A673 (cell line): ENCODE measurements at places on chromosomes 16 and 17.

DNA sequence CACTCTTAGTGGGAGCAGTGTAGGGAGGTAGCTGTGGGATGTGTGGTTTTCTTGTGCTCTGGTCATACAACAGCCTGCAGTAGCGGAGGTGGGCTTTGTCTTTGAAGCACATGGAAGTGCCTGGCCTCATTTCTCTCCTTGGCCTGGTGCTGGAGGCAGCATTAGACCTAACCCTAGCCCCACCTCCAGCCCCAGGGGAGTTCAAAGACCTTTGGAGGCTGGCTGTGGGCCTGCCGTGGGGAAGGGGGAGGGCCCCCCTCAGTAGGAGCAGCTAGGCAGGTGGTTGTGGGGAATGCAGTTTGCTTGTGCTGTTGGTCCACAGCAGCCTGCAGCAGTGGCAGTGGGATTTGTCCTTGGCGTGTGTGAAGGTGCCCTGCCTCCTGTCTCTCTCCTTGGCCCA lies 91.7 kb downstream of the BCAS3 start:
- no peak for DNase-seq

DNA sequence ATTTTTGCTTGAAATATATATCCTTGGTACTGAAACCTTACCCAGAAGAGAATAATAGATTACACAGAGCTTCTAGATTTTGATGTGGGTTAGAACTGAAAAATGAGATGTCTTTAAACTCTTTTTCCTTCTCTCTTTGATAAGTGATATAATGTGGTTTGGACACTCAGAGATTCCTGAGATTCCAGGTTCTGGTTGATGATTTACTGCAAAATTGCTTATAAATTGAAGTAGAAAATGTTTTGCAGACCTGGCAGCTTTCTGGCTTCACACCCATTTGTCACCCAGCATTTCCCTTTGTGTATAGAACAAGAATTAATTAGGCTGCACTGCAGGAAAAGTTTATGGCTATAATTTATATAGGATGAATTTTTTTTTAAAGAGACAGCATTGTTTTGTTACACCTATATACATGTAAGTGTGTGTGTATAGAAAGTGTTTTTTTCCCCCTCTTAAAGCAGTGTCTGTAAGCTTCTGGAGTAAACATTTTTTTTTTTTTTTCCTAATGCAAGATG lies 23.5 kb downstream of the AATF start:
- peak; percentile 3 for DNase-seq

GRCh38 chr16:67296420-67296819 lies 17.1 kb downstream of the PLEKHG4 start:
- DNase-seq = no peak

GRCh38 chr16:74726716-74727115 lies 26.1 kb upstream of the MLKL start:
- DNase-seq = peak; percentile 39

DNA sequence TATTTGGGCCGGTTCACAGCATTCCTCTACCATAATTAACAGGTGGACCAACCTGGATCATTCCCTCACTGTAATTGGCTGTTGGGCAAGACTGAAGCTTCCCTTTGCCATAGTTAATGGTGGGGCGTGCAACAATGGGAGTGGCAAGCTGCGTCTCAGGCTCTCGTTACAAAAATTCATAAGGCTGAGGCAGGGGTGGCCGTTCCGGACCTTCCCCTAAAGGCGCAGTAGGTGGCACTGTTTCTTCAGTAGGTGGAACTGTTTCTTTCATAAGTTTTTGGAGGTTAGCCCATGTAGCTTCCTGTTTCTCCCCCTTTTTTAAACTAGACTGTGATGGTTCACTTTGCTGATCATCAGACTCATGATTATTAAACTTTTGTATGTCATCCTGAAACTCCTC lies 17.0 kb upstream of the TMC5 start:
- peak; percentile 55 for DNase-seq

GRCh38 chr16:49278567-49278827 lies 3.1 kb downstream of the CBLN1 start:
- no peak for DNase-seq

GRCh38 chr17:73548620-73549311 lies 95.5 kb downstream of the SDK2 start:
- DNase-seq = no peak

- DNase-seq = no peak
These were observed 2.7 kb upstream of the CDK5R1 start for GRCh38 chr17:32484041-32484461.

DNA sequence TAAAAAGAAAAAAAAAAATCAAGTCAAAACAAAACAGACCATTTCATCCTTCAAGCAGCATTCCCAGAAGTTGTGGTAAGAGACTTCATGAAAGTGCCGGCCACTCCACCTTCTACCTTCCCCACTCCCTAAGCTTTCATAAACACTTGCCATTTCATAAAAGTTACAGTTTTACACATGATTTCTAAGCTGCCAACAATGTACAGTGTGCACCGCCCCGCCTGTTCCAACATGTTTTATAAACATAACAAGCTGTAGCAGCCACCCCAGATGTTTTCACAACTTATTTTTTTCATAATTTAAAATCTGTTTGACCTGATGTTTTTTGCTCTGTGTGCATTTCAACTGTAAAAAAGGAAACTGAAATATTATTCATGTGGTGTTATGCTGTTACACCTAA lies 608.1 kb downstream of the TOX3 start:
- no peak for DNase-seq

DNA sequence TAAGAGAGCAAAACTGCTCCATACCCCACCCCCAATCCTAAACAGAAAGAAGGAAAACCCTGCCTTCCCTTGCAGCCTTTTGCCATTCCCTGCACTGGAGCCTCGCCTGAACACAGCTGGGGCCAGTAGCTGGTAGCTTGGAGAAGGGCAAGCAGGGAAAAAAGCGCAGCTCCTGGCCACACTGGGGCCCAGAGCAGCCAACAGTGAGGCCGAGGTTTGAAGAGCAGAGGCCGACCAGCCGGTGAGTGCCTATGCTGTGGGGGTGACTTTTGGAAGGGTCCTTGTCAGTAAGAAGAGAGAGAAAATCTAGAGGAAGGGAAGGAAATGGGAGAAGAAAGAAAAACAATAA lies 3.2 kb upstream of the HOXB9 start:
- DNase-seq = no peak

DNA sequence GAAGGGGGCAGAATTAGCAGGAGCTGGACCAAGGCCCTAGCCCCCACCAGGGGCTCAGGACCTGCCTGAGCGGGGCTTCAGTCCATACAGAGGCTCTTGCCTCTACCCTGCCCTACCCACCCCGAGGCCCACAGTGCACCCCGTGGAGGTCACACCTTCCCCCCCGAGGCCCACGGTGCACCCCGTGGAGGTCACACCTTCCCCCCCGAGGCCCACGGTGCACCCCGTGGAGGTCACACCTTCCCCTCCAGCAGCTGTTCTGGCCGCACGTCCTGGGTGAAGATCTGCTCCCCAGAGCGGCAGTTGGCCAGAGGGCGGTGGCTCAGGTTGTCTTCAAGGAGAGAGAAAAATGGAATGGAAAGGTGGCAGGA lies 11.4 kb downstream of the CASKIN2 start:
- no peak for DNase-seq

DNA sequence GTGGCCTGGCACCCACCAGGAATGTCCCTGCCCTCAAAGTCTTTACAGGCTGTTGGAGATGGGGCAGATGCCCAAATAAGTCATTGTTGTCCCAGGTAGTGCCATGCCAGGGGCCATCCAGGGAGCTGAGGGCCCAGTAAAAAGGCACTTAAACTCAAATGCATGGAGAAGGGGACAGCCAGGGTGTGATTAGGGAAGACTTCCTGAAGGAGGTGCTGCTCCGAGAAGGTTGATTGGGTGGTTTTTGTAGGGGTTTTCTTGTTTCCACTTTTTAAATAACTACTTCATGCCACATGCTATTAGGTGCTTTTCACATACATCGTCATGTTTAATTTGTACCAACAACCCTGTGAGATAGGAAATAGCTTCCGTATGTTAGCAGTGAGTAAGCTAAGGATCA lies 66.9 kb downstream of the RAI1 start:
- peak; percentile 30 for DNase-seq

- no peak for DNase-seq
These were observed 15.0 kb downstream of the QRICH2 start for GRCh38 chr17:76293106-76293505.

GRCh38 chr16:59339871-59340270 lies 605.8 kb upstream of the GOT2 start:
- no peak for DNase-seq

DNA sequence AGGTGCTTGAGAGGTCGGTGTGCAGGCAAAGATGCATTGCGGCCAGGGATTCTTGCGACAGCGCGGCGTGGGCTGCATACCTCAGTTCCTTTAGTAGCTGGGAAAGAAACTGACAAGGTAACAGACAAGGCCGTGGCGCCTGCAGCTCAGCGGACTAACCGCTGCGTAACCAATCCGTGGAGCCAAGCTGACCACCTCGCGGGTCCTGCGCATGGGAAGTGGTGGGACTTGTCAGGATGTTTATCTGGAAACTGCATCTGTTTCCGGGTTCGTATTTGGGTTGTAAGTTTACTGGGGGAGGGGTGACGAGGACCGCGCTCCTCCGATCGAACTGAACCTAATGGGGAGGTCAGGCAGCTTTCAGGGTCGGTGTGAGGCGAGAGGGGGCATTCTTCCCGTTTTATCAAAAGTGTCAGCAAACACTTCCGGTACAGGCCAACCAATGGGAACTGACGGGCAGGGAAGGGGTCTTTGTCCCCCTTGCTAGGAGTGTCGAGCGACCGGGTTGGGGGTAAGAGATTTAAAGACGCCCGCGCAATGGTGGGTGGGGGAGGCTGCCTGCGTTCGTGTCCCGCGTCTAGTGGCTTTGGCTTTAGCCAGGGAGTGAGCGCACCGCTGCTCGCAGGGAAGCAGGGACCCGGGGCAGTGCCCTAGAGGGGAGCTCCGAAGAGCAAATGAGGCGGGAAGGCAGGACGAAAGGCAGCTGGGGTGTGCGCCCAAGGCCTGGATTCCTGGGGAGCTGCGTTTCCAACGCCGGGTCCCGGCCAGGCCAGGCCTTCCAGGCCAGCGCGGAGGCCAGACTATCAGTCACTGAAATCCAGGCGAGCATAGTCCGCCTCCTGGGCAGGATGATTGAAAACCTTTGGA lies 7.0 kb downstream of the IRX6 start:
- DNase-seq = no peak

- DNase-seq = no peak
These were observed 81.6 kb upstream of the CIBAR2 start for GRCh38 chr16:85193876-85194275.

- DNase-seq = no peak
These were observed 714 bp upstream of the CISD3 start for GRCh38 chr17:38729368-38729885.

GRCh38 chr17:12229335-12229734 lies 208.7 kb downstream of the MAP2K4 start:
- no peak for DNase-seq

DNA sequence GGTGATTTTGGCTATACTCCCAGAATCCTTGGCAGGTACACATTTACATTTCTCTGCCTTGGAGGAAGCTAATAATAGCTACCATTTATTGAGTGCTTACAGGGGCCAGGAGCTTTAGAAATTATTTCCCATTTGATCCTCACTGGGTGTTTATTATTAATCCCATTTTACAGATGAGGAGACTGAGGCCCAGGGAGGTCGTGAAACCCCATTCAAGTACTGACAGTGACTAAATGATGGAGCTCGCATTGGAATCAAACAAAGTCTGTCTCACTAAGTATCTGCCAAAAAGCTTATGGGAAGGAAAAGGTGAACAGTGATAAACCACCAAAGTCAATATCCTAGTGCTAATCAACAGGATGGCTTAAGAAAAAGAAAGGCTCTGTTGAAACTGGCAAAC lies 33.3 kb upstream of the XYLT1 start:
- no peak for DNase-seq

- DNase-seq = no peak
These were observed 3.8 kb upstream of the NAT9 start for GRCh38 chr17:74779948-74780400.

DNA sequence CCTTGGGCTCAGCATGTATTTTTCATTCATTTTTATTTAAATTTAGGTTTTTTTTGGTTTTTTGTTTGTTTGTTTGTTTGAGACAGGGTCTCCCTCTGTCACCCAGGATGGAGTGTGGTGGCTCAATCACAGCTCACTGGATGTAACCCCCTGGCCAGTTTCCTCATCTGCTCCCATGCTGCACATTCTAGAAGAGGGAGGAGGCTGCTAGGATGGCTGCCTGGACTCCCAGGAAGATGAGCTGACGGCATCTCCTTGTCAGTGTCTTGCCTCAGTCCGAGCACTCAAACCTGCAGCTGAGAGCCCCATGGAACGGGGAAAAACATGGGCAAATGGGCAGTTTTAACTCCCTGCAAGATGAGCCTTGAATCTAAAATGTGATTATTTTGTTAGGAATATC lies 7.5 kb downstream of the MEAK7 start:
- DNase-seq = no peak

DNA sequence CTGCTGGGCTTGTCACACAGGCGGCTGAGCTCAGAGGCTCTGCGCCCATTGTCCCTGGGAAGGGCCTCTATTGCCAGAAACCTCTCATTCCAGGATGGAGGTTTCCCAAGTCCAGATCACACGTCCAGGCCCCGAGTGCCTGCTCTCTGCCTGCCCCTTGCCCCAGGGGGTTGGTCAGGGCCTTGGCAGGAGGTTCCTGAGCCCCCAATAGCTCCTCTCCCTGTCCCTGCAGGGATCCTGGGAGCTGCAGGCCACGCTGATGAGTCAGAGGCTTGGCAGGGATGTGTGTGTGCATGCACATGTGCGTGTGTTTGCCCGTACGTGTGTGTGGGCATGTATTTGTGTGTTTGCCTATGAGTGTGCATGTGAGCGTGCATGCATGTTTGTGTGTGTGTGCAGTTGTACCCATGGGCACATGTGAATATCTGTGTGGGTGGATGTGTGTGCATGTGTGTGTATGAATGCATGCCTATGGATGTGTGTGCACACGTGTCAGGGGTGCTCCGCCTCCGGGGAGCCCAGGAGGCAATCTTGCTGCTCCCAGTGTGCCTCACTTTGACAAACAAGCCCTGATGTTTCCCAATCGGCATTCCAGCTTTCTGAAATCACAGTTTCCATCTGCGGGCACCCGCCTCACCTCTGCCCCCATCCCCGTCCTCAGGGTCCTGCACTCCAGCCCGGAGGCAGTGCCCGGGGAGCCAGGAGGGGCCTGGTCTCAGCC lies 98.4 kb upstream of the GSE1 start:
- DNase-seq = peak; percentile 88

- DNase-seq = no peak
These were observed 22.6 kb upstream of the COQ7 start for GRCh38 chr16:19044769-19045168.
